ENCODE measurements at places on chromosomes 2 and 18.

DNA sequence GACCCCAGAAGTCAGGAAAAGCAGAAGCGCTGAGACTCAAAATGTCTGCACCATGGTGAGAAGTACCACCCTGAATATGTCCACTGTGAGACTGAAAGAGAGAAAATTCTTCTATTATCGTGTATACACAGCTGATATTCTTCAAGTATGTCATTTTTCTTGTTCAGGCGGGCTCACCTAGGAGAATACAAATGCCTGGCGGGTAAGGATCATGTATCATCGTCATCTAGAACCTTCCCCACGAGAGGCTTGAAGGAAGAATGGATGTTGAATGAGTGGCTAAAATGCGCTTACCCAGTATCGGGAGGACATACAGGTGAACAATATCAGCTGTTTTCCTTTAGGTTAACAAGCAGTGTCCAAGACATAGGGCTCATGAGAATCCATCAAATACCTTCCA is 21.1 kb upstream of the ARL4C start:
- DNase-seq: no peak

DNA sequence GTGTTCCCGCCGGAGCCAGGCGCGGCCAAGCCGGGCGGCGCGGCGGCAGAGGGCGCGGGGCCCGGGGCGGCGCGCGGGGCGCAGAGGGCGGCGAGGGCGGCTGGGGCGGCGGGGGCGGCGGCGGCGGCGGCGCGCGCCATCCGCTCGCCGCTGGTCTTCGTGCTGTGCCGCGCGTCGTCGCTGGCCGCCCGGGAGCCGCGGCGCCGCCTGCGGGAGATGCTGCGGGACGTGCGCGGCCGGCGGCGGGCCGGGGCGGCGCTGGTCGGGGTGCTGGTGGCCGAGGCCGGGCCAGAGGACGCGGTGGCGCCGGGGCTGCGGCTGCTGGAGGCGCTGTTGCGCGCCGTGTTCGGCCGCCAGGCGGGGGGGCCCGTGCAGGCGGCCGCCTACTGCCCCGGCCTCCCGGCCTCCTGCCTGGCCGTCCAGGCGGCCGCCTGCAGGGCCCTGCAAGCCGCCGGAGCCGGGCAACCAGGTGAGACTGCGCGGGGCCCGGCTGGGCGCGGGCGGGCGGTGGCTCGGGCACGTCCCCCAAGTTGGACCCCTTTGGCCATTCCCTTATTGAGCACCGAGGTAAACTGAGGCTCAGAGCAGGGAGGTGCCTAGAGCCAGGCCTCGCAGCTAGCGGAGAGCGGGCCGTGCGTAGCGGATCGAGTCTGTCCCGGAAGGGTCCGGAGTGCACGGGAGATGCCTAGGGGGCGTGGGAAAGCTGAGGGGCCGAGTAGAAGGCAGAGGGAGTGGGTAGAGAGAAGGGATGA is 584 bp downstream of the C2orf72 start:
- DNase-seq: no peak

DNA sequence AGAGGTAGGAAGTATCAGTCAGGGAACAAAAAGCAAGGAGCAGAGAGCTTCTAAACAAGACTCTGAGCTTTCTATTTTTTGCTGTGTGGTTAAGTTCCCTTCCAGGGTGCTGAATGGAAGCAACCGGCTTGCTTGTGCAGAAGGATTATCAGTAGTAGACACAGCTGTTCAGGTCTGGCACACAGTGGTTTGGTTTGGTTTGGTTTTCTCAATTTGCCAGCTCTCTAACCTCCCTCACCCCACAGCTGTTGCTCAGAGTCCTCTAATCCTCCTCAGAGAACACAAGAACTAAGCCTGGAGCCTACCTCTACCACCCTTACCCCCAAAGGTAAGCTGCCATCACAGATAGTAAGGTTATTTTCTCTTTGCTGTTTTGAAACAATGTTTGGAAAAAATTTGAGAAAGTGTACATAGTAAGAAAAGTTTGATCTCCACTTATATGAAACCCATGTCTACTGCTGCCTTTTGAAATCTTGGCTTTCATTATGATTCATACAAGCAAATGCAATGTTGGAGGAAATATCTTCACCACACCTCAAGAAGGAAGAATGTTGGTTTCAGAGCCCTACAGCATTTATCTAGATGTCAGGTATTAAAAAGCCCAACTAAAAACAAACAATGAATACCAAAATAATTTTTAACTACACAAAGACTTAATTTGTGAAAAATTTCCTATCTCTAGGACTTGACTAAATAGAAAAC is 255.3 kb downstream of the NR4A2 start:
- DNase-seq: no peak

DNA sequence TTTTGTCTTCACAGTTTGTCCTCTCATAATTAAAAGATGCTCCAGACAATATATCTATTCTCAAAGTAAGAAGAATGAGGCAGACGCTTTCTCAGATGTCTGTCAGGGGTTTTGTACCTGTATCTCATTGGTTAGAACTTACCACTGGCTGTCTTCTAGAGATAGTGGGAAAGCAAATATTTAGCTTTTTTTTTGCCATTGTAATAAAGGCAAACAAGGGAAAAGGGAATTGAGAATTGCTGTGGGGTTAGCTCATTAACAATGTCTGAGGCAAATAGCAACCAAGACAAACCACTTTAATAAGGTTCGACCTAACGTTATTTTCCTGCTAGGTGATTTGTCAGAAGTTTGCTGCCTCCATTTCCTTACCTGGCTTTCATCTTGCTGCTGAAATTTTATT is 30.0 kb downstream of the ZNF638 start:
- no peak for DNase-seq

GRCh38 chr2:188388831-188389230 is 97.2 kb downstream of the GULP1 start:
- no peak for DNase-seq

DNA sequence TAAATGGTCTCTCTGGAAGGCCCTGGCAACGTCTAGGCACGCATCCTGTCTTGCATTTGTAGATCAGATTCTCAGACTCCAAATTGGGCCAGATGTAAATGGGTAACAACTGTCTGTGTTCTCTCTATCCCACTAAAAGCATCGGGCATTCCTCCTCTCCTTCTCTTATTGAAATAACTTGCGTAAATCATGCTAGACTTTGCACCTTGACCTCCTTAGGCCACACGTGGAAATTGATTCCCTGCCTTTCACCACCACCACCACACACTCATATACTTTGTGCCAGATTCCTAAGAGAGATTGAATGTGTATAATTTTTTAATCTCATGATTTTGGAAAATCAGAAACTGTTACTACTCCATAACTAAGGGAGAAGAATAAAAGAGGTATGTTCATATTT is 21.3 kb downstream of the MAPRE3 start:
- DNase-seq: no peak

- no peak for DNase-seq
Observed at GRCh38 chr2:209619782-209620181, 151.8 kb upstream of the UNC80 start.

GRCh38 chr18:77911971-77912605 is 662.4 kb downstream of the GALR1 start:
- no peak for DNase-seq

GRCh38 chr2:128385365-128385764 is 66.7 kb upstream of the HS6ST1 start:
- no peak for DNase-seq

DNA sequence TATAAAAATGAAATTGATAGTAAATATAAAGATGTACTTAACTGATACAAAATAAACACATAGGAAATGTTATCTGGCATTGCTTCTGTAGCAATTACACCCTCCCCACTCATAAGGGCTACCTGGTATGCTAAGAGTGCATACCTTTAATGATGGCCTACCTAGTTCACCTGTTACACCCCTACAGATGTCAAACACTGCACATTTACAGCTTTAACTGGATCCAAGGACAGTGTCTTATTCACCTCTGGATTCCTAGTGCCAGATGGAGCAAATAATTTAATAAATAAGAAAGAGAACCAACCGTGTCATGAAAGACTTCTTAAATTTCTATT is 15.3 kb upstream of the SEC11C start:
- DNase-seq: no peak

GRCh38 chr2:43539436-43539835 is 56.4 kb downstream of the THADA start:
- DNase-seq: no peak

GRCh38 chr2:70671092-70671675 is 96.8 kb downstream of the ADD2 start:
- DNase-seq: no peak

DNA sequence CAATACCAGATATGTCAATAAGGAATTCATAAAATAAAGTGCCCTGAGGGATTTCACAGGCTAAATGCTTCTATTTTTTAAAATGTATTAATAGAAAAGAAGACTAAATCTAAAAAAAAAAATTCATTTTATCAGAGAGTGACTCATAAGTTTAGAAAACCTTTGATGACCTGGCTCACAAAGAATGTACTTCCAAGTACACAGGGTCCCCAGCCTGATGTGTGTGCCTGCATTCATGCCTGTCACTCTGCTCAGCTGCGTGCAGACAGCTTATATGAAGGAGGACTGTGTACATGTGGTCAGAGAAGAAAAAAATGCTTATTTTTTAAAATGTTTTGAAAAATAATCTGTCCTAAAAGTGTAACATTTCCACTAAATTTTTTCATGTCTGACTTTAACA is 3.0 kb upstream of the CPS1 start:
- DNase-seq: no peak

GRCh38 chr2:21412944-21413443 is 289.2 kb downstream of the TDRD15 start:
- DNase-seq: no peak

DNA sequence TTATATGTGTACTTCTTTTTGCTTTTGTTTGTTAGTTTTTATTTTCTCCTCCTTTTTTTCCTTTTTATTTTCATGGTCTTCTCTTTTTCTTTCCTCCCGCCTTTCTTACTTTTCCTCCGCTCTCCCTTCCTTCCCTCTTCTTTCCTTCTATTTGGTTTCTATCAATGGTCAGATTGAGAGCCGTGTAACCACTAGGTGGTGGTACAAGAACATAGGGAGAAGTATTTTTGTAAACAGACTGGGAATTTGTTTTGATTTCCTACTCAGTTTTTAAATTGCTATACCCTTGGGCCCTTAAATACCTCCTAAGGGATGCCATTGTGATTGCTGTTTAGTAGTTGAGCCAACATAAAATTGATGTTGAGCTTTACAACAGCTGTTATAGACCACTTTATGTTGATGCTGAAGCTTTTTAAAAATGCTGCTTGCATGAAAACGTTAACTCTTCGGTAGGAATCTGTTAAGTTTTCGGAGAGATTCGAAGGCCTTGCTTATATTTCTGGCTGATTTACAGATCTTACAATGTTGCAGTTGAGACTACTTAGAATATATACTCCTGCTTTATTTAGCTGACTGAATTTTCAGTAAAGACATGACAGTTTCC is 124.2 kb downstream of the UBE2E3 start:
- DNase-seq: no peak

DNA sequence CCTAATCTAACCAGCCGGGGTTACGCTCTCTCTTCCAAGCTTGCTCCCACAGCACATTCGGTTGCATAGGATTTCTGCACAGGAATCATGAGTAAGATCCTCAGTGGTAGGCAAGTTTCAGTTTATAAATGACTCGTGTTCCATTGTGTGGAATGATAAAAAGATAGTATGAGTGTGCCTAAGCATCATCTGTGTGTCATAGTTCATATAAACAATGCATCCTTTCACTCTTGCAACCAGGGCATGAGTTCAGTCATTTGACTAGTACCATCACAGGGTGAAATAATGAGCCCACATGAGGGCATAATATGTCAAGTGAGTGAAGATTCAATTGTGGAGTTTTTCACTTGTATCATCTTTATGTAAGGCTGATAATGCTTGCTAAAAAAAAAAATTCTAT is 417.1 kb upstream of the CDH2 start:
- DNase-seq: no peak

DNA sequence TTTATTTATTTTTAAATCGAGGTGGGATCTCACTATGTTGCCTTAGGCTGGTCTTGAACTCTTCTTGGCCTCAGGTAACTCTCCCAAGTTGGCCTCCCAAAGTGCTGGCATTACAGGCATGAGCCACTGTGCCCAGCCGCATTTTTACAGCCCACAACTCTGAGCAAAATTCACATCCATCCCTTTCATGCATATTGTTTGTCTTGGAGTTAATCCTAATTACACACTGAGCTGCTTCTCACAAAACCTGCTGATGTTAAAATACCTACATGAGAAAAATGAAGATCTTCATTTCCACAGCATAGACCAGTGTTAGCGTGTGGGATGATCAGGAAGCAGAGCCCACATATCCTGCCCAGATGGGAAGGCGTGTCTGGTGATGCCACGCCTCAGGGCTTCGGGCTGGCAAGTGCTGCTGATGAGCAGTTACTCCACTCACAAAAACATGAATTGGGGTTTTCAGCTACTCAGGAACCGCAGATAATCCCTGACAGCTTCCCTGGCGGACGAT is 14.6 kb downstream of the ITGB1BP1 start:
- DNase-seq: no peak

DNA sequence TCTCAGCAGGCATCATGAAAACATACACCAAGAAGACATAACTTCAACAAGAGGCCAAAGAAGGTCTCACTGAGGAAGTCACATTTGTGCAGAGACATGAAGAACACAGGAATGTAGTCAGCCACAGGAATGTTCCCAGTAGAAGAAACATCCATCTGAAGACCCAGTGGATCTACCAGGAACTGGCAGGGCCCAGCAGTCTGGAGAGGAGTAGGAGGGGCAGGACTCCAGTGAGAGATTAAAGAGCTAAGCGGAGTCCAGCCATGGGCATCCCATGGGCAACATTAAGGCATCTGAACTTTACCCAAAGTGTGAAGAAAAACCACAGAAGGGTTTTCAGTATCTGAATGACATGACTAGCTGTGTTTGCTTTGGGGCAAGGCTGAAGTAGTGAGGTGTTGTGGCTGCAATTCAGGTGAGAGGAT is 103.1 kb downstream of the UPP2 start:
- DNase-seq: no peak

- no peak for DNase-seq
Observed at GRCh38 chr2:219041252-219041651, at the start of gene CFAP65. Gene CFAP65, minus strand, starts transcription at chr2:219041516. Its CDS starts 2,468 bp downstream, at chr2:219039048.

GRCh38 chr2:2926009-2926857 is 451.4 kb downstream of the EIPR1 start:
- DNase-seq: no peak

DNA sequence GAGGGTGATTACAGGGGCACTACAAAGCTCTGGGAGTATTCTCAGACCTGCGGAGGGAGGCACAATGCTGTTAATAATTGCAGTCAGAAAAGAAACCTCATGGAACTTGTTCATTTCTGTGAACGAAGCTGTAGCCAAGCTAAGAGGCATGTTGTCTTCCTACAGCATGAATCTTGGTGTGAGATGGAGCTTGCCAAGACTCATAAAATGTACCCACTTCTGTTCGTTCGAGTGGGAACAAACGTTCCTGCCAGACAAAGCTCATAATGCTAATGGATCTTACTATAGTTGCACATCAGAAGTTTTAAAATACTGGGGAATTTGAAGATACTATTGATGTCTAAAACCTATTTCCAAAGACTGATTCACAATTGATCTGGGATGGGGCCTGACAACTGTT is 489.1 kb downstream of the ZEB2 start:
- no peak for DNase-seq

DNA sequence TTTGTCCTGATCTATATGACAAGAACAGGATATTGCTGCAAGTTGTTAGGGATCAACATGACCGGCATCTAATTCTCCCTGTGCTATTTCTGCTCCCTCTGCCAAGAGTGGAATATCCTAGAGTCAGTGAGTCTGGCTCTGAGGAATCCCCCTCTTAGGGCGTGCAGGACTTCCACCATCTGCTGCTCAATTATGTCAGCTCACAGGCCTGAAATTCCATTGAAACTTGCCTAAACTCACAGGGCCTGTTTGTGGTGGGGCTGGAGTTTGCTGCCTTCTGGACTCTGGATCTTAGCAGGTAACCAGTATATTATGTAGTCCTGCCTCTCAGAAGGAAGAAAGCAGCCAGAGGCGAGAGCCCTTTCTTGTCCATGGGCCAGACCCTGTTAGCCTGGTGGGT is 323.0 kb downstream of the TSN start:
- DNase-seq: no peak

All from NCI-H1048 (cell line).